ENCODE measurements at places on chromosomes 4 and X.

DNA sequence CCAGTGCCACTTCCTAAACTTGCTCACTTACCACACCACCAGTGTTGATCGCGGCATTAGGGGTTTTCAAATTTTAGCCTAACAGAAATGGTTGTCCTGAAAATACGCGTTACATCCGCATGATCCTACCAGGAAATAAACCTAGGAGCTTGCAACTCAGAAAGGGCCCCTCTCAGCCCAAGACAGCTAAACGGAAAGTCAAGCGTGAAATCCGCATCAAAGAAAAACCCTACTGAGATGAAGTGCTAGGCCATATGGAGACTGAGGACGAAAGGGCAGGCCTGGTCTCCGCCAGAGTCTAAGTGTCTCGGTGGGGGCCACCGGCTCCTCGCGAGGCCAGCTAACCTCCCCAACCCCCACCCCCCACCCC lies 626 bp downstream of the YTHDC1 start:
- DNase-seq = no peak

GRCh38 chrX:118682258-118683014 lies 45.0 kb upstream of the IL13RA1 start:
- peak; percentile 52 for DNase-seq

DNA sequence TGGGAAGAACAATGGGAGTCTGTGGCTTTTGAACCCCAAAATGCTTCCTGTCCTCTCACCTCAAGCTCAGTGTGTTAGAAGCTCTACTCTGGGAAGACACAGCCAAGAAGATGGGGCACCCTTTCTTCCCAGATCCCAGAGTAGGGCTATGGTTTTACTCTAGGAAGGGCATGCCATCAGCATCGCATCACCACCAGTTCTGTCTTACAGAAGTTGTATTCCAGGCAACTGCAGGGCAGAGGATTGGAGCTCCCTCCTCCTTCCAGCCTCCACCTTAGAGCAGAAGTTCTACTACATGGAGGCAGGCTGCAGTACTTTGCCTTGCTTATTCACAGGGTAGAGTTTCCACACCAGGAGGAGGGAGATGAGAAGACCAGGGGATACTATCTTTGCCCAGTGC lies 18.1 kb upstream of the ZFX start:
- no peak for DNase-seq

- no peak for DNase-seq
These were observed 36.9 kb downstream of the AMMECR1 start for GRCh38 chrX:110280954-110281353.

Data from NCI-H1930 (cell line).